ENCODE measurements at places on chromosomes 16 and 17.

- no peak for DNase-seq
Observed at GRCh38 chr16:61818850-61819249, 217.4 kb downstream of the CDH8 start.

DNA sequence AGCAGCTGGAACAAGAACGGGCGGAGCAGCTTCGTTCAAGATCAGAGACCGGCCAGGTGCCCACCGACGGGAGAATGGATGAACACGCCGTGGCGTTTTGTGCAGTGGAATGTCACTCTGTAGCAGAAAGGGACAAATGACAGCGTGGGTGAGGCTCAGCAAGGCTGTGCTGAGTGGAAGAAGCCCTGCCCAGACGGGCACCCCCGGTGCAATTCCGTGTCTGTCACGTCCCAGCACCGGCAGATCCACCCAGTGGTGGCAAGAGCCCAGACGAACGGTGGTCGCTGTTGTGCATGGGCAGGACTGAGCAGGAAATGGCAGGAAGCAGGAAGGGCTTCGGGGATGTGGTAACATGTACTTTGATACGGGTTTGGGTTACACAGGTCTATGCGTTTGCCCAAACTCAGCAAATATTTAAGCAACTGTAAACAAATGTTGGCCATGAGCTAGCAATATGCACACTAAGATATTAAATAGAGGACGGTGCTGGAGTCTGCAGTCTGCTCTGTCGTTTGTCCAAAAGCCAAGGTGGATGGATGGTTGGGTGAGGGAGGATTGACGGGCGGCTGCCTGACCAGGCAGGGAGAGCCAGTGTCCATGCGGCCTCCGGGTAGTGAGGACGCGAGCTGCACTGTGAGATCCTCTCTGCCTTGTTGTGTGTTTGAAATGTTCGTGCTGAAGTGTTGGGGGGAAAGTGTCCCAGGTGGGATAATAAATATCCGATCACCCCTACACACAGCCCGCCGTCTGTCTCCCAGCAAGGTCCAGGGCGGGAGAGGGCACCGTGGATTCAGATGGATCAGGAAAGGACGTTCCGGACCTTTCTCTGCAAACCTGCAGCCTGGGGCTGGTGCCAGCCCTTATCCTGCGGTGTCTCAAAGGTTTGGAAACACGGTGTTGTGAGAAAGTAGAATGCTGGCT is 48.4 kb downstream of the COX4I1 start:
- no peak for DNase-seq

DNA sequence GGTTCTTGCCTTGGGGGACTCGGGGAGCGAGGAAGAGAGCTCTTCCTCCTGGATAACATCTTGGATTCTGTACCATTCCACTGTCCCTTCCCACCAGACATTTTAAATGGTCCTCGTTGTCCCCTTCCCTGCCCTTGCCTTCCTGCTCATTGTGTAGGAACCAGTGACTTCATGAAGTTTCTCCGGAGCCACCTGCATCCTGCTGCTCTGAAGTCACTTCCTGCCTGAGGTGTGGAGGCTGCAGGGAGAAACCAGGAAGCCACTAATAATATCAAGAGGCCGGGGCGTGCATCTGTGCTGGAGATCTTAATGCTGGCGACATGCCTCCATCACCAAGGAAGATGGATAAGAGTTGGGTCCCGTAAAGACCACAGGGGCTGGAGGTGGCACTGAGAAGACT is 6.2 kb upstream of the SLC16A13 start:
- no peak for DNase-seq

- DNase-seq: peak; percentile 67
Observed at GRCh38 chr17:1562176-1562643, 382 bp downstream of the PITPNA start.

DNA sequence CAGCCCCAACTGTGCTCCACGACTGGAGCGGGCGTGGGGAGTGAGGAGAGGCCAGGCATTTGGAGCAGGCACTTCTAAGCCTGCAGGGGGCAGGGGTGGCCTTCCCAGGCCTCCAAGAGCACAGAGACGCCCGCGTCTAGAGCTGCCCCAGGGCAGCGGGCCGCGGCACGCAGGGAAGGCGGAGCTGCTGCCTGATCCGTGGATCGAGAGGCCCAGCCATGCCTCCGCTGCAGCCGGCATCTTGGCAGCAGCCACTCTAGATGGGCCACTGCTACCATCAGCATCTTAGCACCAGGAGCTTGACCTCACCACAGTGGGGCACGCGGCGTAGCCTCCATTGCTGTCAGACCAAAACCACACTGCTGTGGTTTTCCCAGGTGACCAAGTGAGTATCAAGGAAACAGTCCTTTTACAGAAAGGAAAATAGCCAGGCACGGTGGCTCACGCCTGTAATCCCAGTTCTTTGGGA is 20.4 kb upstream of the WDR45B start:
- peak; percentile 71 for DNase-seq

- no peak for DNase-seq
Observed at GRCh38 chr17:41002814-41003213, 3.1 kb upstream of the KRTAP3-2 start.

- DNase-seq: no peak
Observed at GRCh38 chr16:52544703-52545102, 2.2 kb downstream of the TOX3 start.

- no peak for DNase-seq
Observed at GRCh38 chr16:71295950-71296349, 6.7 kb upstream of the CMTR2 start.

DNA sequence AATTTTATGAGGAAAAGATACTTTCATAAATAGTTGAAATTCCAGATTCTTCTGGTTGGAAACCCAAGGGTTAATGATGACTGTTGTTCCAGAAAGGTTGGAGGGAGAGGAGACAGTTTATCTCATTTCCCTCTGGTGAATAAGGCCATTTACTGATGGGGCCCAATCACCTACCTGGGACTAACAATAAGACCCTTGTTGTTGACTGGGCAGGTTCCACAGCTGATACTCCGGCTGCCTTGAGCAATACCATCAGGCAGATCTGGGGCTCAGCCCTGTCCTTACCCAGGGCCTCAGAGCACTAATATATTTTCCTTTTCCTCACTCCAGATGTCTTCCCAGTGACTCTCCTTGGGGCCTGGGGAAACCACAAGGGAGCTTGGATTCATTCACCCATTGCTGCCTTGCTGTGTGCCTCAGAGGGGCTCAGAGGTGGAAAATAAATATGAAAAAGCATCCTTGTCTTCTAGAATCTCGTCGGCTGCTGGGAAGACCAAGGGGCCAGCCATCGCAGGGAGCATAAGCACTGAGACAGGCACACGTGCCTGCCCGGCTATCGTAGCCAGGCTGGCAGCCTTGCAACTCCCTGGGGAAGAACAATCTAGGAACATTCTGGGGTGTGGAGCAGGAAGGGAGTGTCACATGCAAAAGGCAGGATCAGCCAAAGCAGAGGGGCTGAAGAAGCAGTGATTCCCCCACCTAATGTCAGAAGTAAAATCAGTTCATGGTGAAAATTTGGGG is 54.4 kb downstream of the MPRIP start:
- no peak for DNase-seq

DNA sequence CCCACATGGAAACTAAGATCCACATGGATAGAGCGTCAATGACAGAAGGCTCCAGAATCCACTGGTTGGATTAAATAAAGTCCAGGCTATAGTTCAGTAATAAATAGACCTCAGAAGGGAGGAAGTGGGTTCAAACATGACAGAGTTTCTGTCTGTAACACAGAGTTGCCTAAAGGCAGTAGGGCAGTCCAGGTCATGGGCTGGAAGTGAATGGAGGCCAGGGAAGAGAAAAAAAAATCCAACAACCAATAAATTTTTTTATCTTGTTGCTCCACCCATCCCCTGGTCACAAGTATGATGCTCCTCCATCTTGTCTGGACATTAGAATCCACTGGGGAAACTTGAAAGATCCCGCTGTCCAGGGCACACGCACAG is 92.4 kb downstream of the RGS9 start:
- no peak for DNase-seq

GRCh38 chr17:596763-597644 is 117.6 kb downstream of the VPS53 start:
- no peak for DNase-seq

- no peak for DNase-seq
Observed at GRCh38 chr17:60802377-60802776, 124.7 kb downstream of the BCAS3 start.

- no peak for DNase-seq
Observed at GRCh38 chr17:64750891-64751677, 89.0 kb upstream of the SMURF2 start.

GRCh38 chr17:65139101-65139764 is 2.1 kb downstream of the RGS9 start:
- DNase-seq: no peak

DNA sequence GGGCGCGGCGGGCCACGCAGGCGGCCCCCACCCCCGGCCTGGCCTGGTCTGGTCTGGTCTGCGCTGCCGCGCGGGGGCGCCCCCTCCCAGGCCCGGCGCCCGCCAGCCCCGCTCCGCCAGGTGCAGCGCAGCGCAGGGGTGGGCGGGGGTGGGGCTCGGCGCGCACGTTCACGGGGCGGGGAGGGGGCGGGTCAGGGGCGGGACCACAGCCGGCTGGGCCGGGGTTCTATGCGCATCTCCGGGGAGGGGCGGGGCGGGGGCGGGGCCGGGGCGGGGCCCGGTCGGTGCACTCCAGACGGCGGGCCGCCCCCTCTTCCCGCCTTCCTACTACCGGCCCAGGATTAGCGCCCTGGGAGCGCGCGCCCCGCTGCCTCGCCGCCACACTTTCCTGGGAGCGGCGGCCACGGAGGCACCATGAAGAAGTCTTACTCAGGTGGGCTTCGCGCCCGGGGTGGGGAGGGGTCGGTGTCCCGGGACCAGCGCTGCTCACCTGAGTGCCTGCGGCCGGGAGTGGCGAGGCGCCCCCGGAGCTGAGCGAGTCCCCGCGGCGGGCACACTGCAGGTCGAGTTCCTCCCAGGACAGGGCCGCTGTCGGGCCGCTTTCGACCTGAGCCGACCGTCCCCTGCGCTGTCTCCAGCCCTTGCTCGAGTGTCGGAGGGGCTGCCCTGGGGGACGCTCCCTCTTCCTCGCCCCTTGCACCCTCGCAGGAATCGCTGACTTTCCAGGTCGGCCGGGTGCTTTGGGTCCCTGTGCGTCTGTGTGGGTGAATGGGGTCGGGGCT is 140.5 kb downstream of the SEC14L1 start:
- peak; percentile 46 for DNase-seq

GRCh38 chr16:324451-325334 is 27.8 kb downstream of the AXIN1 start:
- no peak for DNase-seq

GRCh38 chr16:2960183-2961010 is 3.7 kb upstream of the KREMEN2 start:
- no peak for DNase-seq

DNA sequence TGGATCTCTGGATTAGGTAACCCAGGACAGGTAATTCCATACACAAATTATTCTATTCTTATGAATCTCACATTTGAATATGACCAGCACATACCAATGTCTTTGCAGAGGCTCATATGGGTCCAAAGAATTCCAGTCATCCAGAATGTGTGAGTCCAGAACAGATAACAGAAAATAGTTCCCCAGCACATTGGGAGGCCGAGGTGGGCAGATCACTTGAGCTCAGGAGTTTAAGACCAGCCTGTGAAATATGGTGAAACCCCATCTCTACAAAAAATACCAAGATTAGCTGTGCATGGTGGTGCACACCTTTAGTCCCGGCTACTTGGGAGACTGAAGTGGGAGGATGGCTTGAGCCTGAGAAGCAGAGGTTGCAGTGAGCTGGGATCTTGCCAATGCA is 26.9 kb downstream of the HYDIN start:
- no peak for DNase-seq

GRCh38 chr16:59111280-59111679 is 377.2 kb upstream of the GOT2 start:
- no peak for DNase-seq

GRCh38 chr17:6099492-6099891 is 29.3 kb downstream of the WSCD1 start:
- DNase-seq: no peak

- DNase-seq: no peak
Observed at GRCh38 chr16:67516296-67517154, 12.1 kb upstream of the RIPOR1 start.

DNA sequence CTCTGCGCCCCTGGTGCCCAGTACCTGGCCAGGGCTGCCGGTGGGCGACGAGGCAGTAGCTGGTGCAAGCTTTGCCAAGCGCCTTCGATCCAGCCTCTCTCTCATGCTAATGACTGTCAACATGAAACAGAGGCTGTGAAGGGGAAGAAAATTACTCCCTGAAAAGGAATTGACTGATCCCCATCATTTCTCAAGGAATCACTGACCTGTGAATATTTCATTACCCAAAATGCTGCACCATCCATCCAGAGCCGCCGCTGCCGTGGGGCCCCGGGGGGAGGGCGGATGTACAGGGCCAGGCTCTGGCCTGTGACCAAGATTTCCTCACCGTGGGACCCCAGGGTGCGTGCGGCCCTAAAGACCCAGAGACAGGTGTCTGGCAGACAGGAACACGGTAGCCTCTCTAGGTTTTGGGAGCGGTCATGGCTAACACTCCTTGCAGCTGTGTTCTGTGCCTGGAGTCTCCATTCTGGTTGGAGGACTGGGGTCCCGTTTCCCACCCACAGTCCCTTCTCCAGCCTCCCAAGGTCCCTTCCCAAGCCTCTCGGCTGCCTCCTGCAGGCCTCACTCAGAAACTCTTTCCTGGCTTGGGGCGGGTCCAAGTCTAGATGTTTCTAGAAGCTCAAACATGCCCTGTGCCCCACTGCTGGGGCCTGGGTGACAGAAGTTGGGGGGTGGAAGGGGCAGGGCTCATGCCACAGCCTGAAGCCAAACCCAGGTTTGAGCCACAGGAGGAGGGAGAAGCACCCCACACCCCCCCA is 73.3 kb downstream of the ENGASE start:
- no peak for DNase-seq

DNA sequence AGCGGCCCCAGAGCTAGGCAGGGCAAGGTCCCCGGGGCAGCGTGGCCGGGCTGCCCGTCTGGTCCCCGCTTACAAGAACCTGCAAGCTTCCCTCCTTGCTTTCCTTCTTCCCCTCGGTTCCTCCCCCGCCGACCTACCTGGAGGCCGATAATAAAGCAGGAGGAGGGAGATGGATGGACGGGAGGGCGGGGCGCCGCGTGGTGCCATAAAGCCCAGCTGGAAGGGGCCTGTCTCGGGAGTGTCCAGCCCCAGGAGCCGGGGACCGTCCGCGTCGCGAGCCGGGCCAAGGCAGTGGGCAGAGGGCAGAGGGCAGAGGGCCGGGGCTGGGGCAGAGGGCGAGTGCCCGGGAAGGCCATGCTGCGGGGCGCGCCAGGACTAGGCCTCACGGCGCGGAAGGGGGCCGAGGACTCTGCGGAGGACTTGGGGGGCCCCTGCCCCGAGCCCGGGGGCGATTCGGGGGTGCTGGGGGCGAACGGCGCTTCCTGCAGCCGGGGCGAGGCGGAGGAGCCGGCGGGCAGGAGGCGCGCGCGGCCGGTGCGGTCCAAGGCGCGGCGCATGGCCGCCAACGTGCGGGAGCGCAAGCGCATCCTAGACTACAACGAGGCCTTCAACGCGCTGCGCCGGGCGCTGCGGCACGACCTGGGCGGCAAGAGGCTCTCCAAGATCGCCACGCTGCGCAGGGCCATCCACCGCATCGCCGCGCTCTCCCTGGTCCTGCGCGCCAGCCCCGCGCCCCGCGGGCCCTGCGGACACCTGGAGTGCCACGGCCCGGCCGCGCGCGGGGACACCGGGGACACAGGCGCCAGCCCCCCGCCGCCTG is at the start of gene BHLHA9:
Gene BHLHA9, plus strand, starts transcription at position 235 of the 820 bp plus-strand sequence. Its CDS starts 120 bp downstream, at position 355.
- DNase-seq: no peak

Measured in glutamatergic neuron (in vitro differentiated cells).